ENCODE measurements at places on chromosomes 1 and 21.

DNA sequence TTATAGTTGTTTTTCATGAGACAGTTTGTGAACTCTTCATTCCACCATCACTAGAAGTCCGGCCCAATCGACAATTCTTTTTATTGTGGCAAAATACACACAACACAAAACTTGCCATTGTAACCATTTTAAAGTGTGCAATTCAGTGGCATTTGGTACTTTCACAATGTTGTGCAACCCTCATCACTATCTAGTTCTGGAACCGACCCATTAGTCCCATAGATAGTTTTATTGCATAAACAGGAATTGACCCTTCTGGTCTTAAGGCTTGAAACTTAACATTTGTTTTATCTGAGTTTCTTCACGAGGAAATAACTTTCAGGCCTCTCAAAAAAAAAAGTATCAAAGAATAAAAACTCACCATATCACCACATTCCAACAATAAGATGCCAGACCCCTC lies 8.8 kb upstream of the PPIE start:
- DNase-seq = no peak

DNA sequence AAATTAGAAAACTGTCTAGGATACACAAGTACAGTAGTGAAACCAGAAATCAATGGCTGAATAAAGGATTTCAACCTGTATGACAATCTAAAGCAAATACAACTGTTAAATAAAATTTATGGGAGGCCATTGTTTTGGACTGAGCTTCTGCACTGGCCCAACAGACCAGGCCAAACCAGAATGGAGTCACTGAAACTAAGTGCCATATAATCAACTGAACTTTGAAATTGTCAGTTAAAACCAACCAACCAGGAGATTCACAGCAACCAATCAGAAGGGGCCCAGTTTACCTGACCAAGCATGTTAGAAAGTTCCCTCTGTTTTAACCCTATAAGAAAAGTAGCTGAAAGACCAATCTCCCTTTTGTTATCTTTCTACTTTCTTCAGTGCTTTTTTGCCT lies 30.5 kb upstream of the SOAT1 start:
- no peak for DNase-seq

- no peak for DNase-seq
These were observed 36.2 kb upstream of the UBE2U start for GRCh38 chr1:64167176-64167575.

- no peak for DNase-seq
These were observed 537.5 kb downstream of the LTN1 start for GRCh38 chr21:28455253-28455600.

DNA sequence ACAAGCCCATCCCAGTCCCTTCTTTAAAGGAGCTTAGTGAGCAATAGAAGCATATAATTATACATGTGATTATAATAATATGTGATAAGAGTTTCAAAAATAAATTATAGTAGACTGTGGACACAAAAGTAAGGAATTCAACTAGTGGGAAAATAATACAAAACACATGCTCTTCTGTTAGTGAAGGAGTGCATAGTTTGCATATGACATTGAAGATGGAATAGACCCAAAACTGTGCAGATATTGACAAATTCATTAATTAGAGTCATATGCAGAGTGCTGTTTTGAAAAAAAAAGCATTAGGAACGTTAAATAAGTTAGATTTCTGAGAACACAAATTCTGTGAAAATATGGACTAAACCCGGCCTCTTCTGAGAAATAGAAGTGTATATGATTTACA lies 278.8 kb downstream of the ASTN1 start:
- no peak for DNase-seq

DNA sequence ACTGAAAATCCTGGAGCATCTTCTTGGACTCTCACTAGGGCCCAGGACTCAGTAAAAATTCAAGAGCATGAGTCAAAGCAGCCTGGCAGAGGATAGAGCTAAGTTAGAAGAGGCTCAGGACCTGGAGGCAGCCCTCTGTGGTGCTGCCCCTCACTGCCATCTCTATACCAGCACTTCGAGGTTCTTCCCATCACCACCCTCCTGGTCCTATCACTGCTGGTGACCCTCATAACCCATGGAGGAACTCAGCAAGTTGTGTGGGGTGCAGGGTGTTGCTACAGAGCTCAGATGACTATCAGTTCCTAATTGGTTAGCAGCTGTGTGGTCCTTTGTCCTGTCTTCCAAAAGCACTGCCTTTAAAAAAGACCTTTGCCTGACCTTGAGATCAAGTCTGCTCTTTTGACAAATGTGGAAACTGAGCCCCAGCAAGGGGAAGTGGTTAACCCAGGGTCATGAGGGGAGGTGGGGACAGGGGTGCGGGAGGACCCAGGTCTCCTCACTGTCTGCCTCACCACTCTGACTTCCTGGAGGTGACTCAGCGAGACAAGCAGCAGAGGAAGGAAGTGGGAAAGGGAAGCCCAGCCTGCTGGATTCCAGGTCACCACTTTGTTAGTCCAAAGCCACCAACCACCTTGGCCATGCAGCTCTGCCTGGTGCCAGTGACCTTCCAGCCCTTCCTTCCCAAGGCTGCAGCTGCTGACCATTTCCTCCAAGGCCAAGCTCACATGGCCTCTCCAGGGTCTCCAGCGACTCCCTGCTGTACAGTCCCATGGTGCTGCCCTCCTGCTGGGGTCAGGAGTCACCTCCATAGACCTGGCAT lies 199.4 kb upstream of the EDN2 start:
- no peak for DNase-seq

GRCh38 chr1:43381612-43382011 lies 8.0 kb downstream of the MED8 start:
- DNase-seq = no peak

DNA sequence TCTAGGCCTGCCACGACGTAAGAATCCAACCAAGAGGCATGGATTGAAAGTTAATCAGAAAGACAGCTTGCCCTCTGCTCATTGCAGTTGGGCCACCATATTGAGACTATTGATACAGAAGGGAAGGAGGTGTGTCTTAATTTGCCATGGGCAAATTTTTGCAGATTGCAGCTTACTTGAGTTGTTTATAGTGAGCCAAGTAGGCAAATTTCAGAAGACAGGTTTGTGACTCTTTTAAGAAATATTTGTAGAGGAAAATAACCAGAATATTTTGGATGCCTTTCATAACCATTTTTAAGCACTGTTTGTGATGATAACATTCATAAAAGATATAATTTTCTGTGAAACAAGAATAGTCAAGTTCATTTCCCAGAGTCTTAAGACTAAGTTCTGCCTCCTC lies 74.1 kb downstream of the PRDM2 start:
- no peak for DNase-seq

GRCh38 chr1:232319518-232320210 lies 310.3 kb downstream of the SIPA1L2 start:
- no peak for DNase-seq

- DNase-seq = no peak
These were observed 18.2 kb upstream of the SSBP3 start for GRCh38 chr1:54424398-54424797.

- DNase-seq = no peak
These were observed 3.5 kb upstream of the RAP1A start for GRCh38 chr1:111615870-111616715.

- no peak for DNase-seq
These were observed 28.1 kb downstream of the KCNA10 start for GRCh38 chr1:110490791-110491451.

GRCh38 chr21:41660748-41661147 lies 106.1 kb downstream of the RIPK4 start:
- no peak for DNase-seq

DNA sequence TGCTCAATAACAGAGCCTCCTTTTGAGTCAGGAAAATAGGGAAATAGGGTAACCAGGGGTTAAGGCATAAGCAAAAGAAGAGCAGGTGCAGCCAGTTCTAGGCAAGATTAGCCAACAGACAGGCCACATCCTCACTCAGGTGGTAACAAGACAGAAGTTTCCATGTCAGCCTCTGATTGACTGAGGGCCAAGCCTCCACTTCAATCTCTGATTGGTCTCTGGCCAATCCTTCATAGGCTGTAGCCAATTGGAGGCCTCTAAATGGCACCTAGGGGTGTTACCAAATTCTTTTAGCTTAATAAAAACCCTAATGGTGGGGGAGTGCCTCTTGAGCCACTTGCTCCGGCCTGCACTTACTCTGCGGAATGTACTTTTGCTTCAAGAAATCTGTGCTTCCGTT lies 37.2 kb downstream of the LACTBL1 start:
- DNase-seq = no peak

DNA sequence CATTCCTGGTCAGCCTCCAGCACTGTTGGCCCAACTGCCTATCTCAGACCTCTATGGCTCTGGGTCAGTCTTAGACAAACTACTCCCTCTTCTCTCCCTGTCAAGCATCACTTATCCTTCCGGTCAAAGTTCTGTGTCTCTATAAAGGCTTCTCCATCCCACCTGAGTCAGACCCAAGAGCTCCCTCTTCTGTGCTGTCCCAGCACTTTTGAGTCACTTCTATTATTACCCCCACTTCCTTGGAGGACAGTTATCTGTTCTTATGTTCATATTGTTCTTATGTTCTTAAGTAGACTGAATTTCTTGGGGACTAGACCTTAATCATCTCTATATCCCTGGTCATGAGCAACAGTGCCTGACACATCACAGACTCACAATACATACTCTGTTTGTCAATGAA lies 29.2 kb upstream of the IL10 start:
- DNase-seq = no peak

DNA sequence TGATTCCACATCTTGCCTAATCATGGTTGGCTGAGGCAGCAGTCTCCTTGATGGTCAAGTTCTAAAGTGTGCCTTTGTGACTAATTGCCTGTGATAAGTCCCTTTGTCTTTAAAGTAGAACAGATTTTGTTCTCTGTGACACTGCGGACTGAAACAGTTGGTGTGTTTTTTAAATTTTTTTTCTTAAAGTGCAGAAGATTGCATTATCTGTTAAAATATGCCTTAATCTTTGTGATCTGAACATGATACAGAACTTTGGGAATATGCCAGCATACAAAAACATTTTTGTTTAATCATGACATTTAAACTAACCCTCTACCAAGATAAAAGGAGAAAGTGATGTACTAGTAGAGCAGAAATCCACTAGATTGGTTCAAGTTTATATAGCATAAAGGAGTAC lies 1260.6 kb upstream of the ADGRL2 start:
- DNase-seq = no peak

GRCh38 chr21:45644041-45644906 lies 749 bp downstream of the PCBP3 start:
- no peak for DNase-seq

- no peak for DNase-seq
These were observed 26.2 kb downstream of the RNF187 start for GRCh38 chr1:228513236-228513900.

GRCh38 chr1:158101455-158101854 lies 79.2 kb upstream of the CD1D start:
- DNase-seq = no peak

GRCh38 chr1:154857441-154858215 lies 12.5 kb downstream of the KCNN3 start:
- DNase-seq = no peak

GRCh38 chr1:69523461-69523860 lies 44.3 kb upstream of the LRRC7 start:
- DNase-seq = no peak

Measured in activated CD4-positive, CD25-positive, alpha-beta regulatory T cell (primary cell).